KBM-7 (cell line): ENCODE measurements at places on chromosomes 4 and X.

DNA sequence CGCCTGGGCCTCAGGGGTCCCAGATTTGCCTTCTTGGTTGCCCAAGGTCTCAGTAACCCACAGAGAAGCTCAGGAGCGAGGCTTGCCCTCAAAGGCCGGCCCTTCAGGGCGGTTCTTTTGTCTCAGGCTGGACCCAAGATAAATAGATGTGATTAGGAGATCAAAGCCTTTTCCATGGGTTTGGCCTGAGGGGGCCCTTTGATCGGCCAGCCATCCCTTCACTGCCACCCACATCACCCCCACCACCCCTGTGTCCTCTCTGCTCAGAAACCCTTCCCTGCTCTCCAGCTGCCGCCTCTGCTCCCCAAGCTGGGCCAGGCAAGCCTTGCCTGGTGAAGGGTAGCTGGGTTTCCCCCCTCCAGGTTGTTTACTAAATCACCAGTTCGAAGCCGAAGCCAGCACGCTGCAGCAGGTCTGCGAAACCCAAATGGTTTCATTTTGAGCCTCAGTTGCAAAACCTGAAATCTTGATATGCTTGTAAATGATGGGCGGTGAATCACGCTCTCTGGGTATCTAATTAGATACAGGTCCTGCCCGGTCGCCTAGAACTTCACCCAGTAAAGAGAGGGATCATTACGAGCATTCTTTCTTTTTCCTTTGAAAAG lies 202.6 kb upstream of the BCOR start:
- no peak for DNase-seq

DNA sequence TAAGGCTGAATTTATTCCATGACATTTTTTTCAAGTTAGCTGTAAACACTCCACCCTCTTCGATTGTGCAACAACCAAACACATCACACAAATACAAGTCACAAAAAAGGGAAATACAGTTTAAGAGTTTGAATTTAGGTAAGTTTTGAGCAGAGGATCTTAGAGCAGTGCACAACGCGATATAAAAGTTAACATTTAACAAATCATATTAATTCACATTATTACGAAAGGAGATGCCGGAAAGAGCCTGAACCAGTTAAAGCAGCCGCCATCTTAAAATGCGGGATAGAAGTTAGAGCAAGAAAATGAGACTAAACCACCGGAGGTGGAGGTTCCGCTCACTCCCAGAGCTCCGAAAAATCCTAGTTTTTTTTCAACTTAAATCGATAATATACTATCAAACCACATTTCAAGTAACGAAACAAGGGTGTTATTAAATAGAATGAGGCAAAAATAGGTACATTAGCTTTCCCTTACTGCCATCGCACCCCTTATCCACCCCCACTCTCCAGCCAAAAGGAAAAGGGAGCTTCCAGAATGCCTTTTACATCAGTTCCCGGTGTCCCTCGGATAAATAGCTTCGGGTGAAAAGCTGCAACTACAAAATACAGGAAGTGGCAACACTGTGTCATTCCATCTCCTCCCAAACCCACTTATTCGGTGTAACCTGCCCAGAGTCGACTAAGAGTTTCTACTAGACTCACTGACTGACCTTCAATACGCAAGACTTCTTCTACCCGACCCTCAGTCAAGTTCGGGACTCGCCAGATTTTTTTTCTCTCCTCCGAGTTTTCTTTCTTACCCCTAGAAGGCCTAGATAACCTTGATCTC lies 1.9 kb downstream of the UBE2D3 start:
- DNase-seq = peak; percentile 83

- no peak for DNase-seq
Measured at GRCh38 chr4:146742416-146742815, 103.7 kb downstream of the POU4F2 start.

GRCh38 chrX:24860140-24860539 lies 155.6 kb downstream of the ARX start:
- DNase-seq = peak; percentile 28

DNA sequence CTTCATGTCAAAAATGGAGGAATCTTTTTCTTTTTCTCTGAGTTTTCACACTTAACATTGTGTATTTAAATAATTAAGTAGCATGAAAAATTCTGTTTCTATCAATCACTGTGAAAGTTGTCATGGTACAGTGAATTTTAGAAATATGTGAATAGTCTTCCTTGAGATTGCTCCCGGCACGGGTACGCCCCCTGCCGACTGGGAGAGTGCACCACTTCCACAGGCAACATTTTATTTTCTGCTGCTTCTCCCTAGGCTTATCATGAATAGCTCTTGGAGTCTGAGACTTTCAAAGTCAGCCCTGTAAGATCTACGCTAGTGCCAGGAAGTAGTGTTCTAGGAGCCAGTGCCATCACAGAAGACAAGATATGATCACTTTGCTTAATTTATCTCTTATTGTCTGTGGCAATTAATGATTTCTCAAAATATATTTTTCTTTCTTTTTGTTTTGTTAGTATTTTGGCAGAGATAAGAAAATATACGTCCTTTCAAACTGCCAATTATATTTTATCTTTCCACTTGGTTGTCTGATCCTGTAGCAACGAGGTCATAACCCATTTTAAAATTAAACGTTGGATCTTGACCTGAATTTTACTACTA lies 763.8 kb upstream of the AADAT start:
- peak; percentile 71 for DNase-seq

GRCh38 chrX:45803383-45803921 lies 602.8 kb upstream of the DIPK2B start:
- DNase-seq = peak; percentile 50

DNA sequence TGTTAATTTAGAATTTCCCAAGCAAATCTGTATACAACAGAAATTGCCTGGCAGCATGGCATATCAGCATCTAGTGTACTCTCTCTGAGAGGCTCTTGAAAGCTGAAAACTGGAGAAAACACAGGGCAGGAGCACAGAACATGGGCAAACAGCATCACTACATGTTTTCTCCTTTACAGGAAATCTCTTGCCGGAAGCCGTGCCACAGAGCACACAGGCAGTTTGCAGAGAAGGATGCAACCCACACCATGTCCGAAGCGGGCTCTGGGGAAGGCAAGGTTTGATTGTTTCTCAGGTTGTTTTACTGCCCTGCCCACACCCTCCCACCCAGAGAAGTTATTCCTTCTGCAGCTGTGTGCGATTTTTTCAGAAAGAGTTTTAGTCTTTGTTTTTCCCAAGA lies 41.1 kb upstream of the FAM9C start:
- peak; percentile 79 for DNase-seq

- DNase-seq = peak; percentile 58
Measured at GRCh38 chrX:31423609-31424189, 351.9 kb upstream of the FTHL17 start.

GRCh38 chr4:146329050-146329716 lies 114.8 kb downstream of the REELD1 start:
- DNase-seq = no peak

- DNase-seq = no peak
Measured at GRCh38 chr4:7822137-7822505, 117.5 kb downstream of the AFAP1 start.

- no peak for DNase-seq
Measured at GRCh38 chr4:94995684-94996394, 238.1 kb downstream of the BMPR1B start.

DNA sequence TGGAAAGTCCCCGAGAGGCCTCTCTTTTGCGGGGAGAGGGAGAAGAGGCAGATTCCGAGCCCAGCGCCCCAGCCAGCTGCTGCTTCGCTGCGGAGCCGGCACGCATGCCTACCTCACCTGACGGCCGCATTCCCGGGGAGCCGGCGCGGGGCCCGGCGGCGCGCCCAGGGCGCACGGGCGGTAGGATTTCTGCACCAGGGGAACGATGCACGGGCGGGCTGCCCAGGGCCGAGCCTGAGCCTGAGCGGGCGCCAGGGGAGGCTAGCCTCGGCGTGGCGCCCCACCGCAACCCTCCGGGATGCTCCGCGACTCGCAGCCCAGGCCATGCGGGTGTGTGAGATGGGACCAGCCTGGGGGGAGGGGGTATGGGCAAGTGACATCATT lies 81.3 kb upstream of the SCML1 start:
- no peak for DNase-seq

DNA sequence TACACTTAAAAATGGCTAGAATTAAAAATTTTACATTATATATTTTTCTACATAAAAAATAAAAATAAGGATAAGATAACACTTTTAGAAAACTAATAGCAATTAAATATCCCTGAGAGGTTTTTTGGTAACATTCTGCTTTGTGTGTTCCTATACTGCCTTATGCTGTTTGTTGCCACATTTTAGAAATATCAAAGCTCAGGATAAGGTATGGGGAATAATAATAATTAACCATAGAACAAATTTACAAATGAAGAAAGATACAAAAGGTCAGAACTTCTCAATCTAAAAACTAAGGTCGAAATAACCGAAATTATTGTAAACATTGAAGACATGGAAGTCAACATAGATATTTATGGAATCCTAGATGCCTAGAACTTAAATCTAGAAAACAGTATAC lies 71.4 kb downstream of the COX7B2 start:
- no peak for DNase-seq

GRCh38 chrX:141642979-141643378 lies 53.5 kb downstream of the SPANXA2 start:
- peak; percentile 4 for DNase-seq

GRCh38 chrX:142184756-142185602 lies 20.1 kb downstream of the MAGEC2 start:
- no peak for DNase-seq

GRCh38 chr4:6354119-6354518 lies 84.5 kb downstream of the WFS1 start:
- DNase-seq = no peak
